ENCODE measurements at places on chromosomes 1 and 21.
A peak's percentile ranks its signal among the peaks of the same experiment; 100 is the strongest.

DNA sequence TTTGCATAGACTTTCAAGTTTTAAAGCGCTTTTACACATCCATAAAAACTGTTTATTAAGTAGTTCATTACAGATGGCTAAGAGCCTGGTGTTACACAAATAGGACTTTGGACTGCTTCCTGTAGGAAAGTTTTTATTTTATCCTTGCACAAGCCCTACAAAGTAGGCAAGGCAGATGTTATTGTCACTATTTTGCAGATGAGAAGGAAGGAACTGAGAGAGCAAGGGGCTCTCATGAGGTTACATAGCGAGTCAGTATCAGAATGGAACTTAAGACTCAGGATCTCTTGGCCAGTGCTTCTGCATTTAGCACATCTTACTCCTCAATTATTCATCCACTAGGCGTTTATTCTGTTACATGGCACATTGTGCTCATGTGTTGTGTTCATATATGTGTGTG, 2.6 kb upstream of the MAPKAPK2 start:
- no peak for DNase-seq

DNA sequence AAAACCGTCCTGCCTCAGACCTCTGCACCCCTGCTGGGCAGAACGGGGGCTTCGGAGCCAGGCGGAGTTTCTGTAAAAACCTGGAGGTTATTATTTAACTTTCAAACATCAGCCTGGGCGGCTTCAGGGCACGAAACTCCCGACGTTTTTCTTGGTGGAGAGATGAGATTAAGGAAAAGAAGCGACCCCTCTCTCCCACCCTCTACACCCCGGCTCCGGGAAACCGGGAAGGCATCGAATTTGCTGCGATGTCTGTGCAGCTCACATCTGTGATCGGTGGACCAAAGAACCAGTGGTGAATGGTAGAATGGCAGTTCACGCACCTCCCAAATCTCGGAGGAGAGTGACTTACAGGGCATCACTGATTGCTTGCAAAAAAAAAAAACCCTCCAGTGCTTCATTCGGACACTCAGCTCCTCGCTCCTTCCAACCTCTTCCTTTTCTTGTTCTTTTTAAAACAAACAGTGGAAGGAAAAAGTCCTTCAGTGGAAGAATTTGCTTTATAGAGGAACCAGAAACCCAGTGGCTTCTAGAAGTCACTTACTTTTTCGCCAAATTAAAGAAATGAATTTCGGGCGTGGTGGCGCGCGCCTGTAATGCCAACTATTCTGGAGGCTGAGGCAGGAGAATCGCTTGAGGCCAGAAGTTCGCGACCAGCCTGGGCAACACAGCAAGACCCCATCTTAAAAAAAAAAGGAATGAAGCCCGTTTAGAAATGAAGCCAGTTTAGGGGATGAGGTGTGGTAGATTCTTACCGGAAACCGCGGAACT, 884 bp downstream of the PHACTR4 start:
- DNase-seq = peak; percentile 6

DNA sequence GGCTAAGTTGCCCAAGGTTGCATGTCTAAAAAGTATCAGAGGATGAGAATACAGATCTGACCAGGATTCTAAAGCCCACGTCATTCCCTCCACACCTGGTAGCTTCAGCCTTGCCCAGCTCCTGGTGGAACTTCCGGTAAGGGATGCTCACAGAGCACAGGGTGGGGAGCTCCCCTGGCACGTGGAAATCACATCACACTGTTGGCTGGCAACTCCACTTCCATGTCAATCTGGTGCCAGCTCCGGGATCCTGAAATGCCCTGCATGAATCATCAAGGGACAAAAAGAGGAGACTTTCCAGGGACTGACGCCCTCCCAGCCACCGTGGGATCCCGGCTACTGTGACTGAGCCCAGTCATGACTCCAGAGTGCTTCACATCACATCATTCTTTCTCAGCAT, 12.4 kb upstream of the BCAR3 start:
- no peak for DNase-seq

DNA sequence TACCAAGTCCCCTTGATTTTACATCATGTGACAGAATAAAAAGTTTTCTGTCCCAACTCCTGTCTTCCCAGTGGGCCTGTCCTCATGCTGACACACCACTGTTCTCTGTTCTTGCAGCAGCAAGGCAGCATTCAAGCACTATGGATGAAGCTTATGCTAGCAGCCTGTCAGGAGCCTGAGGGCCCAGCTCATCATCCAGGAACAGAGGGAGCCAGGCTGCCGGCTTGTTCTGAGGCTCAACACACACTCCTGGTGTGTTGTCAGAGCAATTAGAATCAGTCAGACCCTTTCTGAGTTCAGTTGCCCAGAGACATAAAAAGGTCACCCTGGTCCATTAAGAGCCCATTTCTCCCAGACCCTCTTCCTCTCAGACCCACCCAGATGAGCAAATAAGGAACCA, 282.9 kb downstream of the SEC16B start:
- no peak for DNase-seq

DNA sequence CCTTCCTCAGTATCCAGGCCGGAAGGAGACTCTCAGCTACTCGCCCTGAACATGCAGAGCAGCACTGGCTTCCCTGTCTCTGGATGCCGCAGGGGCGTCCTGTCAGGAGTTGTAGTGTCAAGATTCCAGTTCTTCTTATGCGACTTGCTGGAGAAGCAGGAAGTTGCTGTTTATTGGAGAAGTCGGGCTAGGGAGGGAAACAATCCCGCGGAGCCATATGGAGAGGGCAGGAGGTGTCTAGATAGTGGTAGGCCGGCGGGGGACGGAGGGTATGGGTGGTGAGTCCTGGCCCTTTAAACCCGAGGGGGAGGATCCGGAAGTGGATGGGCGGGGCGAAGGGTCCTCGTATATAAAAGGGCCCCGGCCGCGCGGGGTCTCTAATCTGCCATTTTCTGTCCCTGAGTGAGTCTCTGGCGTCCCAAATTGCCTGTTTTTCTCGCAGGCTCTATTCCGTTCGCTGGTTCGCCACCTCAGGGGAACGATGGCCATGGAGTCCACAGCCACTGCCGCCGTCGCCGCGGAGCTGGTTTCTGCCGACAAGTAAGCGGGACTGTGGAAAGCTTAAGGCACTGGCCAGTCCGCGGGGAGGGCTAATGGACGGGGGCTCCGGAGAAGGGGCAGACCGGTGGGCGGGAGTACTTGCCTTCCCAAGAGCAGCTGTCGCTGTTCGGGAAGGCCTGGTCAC, at the start of gene NASP:
NASP (plus strand) TSS at position 376 of the 685 bp plus-strand sequence; CDS start at position 482, 106 bp downstream.
- DNase-seq = peak; percentile 90

- no peak for DNase-seq
These were observed 634 bp downstream of the MYCBP start for GRCh38 chr1:38872401-38873026.

DNA sequence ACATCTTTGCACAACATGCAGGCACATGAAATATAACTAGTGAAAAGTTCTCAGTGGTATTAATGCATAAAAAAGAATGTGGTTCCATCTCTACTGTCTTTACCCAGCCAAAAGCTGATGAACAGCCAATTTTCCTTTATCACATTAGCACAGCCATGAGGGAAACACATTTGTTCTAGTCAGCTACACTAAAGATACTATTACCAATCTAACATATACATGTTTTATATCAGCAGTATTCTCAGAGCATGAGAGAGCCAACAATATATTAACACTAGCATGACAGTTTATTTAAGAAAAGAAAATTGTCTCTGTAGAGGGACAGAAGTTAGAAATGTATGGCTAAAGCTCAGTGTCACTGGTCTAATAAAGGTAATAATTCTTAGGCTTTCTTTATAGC, 56.3 kb downstream of the USH2A start:
- no peak for DNase-seq

DNA sequence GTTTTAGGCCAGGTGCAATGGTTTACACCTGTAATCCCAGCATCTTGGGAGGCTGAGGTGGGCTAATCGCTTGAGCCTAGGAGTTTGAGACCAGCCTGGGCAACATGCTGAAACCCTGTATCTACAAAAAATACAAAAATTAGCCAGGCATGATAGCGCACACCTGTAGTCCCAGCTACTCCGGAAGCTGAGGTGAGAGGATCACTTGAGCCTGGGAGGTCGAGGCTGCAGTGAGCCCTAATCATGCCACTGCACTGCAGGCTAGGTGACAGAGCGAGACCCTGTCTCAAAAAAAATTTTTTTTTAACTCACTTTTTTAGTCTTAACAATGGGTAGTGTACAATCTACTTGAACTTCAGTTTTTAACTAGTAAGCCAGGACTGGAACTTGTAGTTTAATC, 137.5 kb downstream of the HS2ST1 start:
- DNase-seq = no peak

- no peak for DNase-seq
These were observed 5.7 kb downstream of the AHCYL1 start for GRCh38 chr1:109990302-109990653.

- DNase-seq = no peak
These were observed 114.1 kb downstream of the LHX4 start for GRCh38 chr1:180343921-180344769.

DNA sequence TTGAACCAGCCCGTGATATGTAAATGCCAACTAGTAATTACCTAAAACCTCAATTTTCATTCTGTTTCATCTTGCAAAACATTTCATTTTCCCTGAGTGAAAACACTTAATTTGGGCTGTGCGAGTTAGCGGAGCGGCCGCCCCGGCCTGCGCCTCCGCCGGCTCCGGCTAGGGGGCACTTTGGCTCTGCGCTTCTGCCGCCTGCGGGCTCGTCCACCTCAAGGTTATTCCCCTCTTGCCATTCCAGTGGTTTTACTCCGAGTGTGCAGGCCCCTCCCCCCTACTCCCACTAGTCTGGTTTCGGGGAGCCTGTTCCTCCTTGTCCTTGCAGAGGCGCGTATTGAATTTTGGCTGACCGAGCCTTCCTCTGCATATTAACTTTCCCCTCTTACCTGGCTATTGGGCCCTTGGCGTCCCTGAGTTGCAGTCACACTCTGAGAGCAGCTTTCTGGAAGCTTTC, 55.6 kb downstream of the PEX14 start:
- DNase-seq = no peak

- no peak for DNase-seq
These were observed 32.1 kb upstream of the LRIG2 start for GRCh38 chr1:113040718-113041412.
